ENCODE measurements at places on chromosomes 12 and 14.

- DNase-seq: no peak
These were observed 71.1 kb upstream of the RASSF8 start for GRCh38 chr12:25887367-25887766.

- DNase-seq: no peak
These were observed 512 bp downstream of the PDE1B start for GRCh38 chr12:54549774-54550451.

DNA sequence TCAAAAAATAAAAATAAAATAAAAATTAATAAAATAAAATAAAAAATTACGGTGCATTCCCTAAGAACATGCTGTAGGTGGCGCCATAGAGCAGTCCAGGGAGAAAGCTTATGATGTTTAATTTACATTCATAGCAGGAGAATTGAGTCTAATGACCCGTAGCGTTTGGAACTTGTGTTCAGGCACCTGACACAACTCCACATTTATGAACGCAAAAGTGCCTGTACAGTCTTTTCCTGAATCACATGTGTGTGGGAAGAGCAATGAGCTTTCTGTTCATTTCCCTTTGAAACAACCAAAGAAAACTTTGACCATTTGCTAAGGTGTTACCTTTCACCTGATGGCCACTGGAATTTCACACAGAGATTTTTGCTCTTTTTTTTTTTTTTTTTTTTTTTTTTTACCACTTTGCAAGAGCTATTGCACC lies 60.6 kb upstream of the KCNA1 start:
- DNase-seq: no peak

DNA sequence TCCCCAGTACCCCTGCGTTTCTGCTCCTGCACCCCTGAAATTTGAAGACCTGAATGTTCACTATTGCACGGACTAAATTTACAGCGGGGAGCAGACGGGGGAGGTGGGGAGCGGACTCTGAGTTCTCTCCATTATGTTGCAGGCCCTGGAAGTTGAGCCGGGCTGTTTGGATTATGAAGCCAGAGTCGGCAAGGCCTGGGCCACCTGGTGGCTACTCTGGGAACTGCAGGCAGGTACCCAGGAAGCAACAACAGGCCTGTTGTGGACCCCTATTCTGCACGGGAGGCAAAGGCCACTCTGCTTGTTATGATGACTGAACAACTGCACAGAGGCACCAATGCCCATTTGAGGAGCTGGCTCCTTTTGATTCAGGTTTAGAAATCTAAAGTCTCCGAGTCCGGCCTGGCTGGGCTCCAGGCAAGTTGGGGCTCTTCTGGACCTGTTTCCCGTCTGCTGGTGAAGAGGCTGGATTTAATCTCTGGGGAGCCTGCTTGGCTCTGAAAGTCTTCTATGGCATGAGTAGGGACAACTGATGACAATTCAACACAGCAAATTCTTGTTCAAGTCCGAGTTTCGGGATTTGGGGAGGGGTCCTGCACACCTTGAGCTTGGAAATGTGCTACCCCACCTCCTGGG lies 34.1 kb upstream of the FAM181A start:
- peak; percentile 67 for DNase-seq

GRCh38 chr12:75419841-75420240 lies 29.0 kb downstream of the GLIPR1L2 start:
- no peak for DNase-seq

GRCh38 chr12:101604132-101604531 lies 9.4 kb downstream of the MYBPC1 start:
- DNase-seq: no peak

DNA sequence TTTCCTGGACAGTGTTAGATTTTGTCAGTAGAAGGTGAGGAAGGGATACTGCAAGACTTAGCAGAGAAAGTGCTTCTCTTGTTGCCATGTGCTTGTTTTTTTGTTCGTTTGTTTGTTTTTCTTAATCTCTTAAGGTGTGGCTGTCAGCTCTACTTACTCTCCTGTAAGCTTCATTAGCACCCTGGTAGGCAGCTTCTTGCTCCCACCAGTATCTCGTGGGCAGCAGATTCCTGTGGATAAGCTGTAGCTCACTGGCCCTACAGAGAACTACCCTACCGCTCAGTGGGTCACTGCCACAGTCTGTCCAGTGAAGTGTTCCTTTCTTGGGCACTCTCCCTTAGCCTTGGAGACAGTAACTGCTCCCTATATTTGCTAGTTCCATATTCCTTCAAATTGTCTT lies 30.1 kb downstream of the VRK1 start:
- DNase-seq: no peak

- DNase-seq: no peak
These were observed 74.4 kb downstream of the SLC24A4 start for GRCh38 chr14:92397150-92397952.

GRCh38 chr12:2853626-2854025 lies 3.2 kb downstream of the TEX52 start:
- DNase-seq: peak; percentile 31

DNA sequence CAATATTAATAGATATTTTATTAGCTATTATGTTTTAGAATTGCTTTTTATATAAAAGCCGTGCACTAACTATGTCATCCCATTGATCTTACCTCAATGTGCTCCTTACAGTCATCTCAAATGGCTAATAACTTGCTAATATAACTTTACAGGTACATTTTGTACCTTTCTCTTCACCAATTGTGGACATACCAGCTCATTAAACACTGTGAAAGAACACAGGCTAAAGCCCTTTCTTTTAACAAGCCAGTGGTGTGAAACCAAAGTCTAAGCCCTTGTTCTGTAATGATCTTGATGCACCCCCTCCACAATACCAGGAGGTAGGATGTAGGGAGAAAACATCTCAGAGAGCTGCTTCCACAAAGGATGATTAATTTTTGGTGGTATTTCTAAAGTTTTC lies 675.3 kb upstream of the USP15 start:
- no peak for DNase-seq

DNA sequence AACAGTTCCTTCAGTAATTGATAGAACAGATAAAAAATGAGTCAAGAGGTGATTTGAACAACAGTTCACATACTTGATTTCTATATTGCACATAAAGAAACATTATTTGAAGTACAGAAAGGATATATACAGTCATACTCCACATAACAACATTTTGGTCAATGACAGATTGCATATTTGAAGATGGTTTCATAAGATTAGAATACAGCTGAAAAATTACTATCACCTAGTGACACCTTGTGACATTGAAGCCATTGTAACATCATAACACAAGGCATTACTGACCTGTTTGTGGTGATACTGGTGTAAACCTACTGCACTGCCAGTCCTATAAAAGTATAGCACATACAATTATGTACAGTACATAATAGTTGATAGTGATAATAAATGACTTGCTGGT lies 43.1 kb upstream of the ABCC9 start:
- DNase-seq: no peak

DNA sequence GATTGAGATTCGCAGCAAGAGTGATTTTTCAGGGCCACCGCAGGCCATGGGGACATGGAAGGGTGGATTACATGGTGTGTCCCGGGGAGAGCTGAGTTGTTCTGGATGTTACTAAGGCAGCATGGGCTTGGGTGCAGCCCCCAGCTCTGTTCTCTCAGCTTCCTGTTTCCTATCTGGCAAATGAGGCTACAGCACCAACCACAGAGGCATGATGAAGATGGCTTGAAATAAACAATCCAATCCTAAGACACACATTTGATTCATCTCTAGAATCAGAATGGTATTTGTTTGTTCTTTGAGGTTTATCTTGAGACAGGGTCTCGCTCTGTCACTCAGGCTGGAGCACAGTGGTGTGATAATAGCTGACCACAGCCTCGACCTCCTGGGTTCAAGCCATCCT lies 21.6 kb downstream of the GLTP start:
- no peak for DNase-seq

- no peak for DNase-seq
These were observed 479.2 kb downstream of the RPS29 start for GRCh38 chr14:49106741-49107667.

DNA sequence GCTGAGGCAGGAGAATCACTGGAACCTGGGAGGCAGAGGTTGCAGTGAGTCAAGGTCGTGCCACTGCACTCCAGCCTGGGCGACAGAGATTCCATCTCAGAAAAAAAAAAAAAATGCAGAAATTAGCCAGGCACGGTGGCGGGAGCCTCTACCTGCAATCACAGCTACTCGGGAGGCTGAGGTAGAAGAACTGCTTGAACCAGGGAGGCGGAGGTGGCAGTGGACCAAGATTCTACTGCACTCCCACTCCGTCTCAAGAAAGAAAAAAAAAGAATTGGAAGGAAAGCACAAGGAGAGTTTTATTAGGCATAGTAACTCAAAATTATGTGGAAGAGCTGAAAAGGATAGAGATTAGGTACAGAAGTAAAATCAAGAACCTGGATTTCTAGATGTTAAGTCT lies 20.8 kb upstream of the AMHR2 start:
- DNase-seq: no peak

DNA sequence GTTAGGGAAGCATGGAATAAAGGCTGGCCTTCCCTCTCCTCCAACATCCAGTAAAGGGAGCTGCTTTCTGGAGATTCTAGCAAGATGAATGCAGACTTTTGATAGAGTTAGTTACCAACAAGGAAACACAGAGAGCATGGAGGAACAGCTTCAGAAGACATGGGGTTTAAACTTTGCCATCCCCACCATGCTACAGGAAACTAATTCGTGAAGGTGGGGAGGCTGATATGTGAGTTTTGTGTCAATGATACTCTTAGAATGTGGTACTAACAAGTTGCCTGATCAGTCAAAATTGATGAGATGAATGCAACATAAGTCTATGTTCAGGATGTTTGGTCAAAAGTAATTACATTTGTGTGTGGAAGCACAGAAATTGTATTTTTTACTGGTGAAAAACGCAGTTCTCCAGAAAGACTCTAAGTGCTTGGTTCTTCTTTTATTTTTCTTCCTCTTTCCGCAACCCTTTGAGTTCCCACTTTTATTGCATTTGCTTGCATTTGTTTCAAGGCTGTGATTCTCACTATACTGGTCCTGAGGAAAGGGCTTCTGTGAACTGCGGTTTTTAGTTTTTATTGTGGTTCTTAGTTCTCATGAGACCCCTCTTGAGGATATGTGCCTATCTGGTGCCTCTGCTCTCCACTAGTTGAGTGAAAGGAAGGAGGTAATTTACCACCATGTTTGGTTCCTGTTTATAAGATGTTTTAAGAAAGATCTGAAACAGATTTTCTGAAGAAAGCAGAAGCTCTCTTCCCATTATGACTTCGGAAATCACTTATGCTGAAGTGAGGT lies at the start of gene CLEC4A:
Gene CLEC4A (plus strand): TSS at position 494 of the 789 bp plus-strand sequence. CDS start 262 bp downstream, at position 756.
- no peak for DNase-seq

DNA sequence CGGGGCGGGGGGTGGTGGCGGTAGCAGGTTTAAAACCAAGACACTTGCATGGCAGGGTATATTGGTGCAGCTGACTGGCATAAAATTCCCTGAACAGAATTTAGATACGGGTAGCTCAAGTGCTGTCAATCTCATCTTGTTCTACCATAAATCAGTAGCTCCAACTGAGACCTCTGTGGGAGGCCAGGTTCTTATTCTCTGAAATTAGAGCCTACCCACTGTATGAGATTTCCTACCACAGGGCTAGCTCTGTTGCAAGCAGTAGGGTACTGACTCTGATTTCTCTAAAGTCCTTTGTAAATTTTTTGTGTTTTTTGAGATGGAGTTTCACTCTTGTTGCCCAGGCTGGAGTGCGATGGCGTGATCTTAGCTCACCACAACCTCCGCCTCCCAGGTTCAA lies 3.3 kb upstream of the RPLP0 start:
- DNase-seq: no peak
